ENCODE measurements at places on chromosomes 4 and X. TPM values are rescaled to one million over a fixed set of nuclear protein-coding genes. Genes with fewer than 3 reads are reported as not detected.

Gene TMEM128
- 22.7 TPM for total RNA-seq

Gene CLGN
- total RNA-seq: 2.5 TPM

Gene KLB
- total RNA-seq: not detected

Gene C1QTNF7
- total RNA-seq: not detected

Gene DIPK2B
- total RNA-seq: not detected

Gene PHKA1
- 7.5 TPM for total RNA-seq

Gene P2RY4
- total RNA-seq: not detected

Gene MUC7
- total RNA-seq: not detected

Gene AREG
- not detected for total RNA-seq

Gene YIPF6
- total RNA-seq: 34.6 TPM

Gene MID1
- 39.3 TPM for total RNA-seq

Gene RNF212
- total RNA-seq: 11.8 TPM

Gene PCDH10
- total RNA-seq: 4.0 TPM

Gene SCRG1
- total RNA-seq: not detected

- DNase-seq: no peak
These were observed 474.0 kb upstream of the TECRL start for GRCh38 chr4:64883087-64883807.

GRCh38 chr4:189613207-189613606 is 327.5 kb upstream of the FRG1 start:
- DNase-seq: no peak

- peak; percentile 88 for DNase-seq
These were observed 28.4 kb downstream of the TRMT44 start for GRCh38 chr4:8468746-8469535.

DNA sequence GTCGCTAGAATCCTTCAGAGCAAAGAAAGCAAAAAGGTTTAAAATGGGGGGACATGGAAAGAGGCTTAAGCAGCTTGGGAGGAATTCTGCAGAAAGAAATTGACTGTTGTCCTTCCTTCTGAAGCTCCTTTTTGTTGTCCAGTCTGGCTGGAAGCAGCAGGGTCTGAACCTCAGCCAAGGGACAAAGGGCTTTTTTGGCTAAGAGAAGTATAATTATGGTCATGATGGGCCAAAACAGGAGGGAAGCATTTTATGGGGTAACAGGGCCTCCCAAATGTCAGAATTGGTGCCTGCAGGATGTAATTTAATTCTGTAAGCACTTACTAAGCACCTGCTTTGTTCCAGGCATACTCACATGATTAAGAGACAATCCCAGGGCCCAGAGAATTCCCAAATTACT is 74.2 kb upstream of the CPEB2 start:
- DNase-seq: no peak

DNA sequence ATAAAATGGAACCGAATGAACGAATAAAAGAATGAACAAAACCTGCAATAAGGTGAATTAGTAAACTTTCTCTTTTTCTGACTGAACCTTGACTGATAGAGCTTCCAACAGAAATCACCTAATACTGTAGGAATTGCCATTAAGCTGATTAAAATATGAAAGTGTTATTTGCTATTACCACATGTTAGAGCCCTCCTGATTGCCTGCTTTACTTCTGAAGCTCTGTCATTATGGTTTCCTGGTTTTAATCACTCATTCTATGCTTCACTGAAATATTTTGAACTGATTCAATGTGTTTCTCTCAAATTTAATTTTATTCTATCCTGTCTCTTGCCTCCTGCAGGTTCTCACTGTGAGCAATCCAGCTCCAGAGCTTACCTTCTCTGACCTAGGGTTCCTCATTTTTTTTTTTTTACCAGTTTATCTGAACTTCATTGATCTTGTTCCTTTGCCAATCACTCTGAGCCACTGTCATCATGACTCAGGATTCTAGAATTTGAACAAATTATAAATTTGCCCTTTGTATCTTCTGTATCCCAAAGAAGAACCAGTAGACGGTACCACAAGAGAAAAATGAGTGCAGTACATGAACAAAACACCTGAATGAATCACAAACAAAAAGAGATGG is 48.1 kb upstream of the UGT2B15 start:
- DNase-seq: no peak

DNA sequence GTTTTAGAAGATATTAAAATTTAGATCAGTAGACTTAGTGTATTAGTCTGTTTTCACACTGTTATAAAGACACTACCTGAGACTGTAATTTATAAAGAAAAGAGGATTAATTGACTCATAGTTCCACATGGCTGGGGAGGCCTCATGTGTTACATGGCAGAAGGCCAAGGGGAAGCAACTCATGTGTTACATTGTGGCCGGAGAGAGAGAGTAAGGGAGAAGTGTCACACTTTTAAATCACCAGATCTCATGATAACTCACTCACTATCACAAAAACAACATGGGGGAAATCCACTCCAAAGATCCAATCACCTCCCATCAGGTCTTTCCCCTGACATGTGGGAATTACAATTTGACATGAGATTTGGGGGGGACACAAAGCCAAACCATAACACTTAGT is 1159.7 kb upstream of the PCDH7 start:
- no peak for DNase-seq

DNA sequence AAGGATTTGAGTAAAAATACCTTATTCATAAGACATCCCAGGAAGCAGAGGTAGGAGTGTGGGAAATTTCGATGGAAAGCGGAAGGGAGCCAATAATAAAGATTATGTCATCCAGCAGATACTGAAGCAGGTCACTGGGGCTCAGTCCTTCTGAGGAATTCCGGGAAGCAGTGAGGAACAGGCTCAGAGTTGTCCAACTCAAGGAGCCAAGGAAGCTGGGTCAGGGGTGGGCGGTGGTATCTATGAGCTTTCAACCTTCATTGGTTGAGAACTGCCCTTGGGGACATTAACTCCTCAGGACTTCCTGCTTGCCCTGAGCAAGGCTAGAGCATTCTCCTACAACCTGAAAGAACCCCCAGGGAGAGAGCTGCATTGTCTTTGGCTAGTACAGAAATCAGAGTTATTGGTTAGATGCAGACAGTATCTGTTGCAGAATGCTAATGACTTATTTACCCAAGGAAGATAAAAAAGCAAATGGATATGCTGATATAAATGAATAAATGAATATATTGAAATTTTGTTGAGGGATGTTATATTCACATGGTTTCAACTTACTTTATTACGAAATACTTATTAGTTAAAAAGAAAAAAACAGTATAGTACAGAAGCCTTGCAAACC is 68.2 kb downstream of the DMP1 start:
- no peak for DNase-seq

DNA sequence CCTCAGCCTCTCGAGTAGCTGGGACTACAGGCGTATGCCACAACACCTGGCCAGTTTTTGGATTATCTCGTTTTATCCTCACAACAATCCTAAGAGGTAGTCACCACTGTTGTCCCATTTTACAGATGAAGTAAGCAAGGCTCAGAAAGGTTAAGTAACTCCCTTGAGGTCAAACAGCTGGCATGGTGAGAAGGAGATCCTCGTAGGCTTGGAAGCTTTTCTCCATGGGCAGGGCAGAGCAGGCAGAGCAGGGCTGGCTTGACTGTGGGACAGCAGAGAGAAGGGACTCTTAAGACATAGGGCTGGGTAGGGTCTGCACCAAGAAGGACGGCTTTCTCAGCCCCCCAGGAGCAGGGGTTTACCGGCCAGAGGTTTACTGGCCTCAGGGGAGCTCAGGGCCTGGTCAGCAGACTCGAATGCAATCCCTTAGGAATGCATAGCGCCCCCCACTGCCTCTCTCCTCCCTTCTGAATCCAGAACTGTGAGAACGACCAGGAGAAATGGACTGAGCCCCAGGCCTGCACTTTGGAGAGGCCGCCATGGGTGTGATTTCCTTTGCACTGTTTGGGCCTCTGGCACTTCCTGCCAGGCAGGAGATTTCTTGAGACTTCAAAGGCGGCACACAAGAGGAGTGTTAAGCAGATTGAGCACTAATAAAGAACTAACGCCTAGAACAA is 14.0 kb upstream of the CDKN2AIP start:
- peak; percentile 66 for DNase-seq

DNA sequence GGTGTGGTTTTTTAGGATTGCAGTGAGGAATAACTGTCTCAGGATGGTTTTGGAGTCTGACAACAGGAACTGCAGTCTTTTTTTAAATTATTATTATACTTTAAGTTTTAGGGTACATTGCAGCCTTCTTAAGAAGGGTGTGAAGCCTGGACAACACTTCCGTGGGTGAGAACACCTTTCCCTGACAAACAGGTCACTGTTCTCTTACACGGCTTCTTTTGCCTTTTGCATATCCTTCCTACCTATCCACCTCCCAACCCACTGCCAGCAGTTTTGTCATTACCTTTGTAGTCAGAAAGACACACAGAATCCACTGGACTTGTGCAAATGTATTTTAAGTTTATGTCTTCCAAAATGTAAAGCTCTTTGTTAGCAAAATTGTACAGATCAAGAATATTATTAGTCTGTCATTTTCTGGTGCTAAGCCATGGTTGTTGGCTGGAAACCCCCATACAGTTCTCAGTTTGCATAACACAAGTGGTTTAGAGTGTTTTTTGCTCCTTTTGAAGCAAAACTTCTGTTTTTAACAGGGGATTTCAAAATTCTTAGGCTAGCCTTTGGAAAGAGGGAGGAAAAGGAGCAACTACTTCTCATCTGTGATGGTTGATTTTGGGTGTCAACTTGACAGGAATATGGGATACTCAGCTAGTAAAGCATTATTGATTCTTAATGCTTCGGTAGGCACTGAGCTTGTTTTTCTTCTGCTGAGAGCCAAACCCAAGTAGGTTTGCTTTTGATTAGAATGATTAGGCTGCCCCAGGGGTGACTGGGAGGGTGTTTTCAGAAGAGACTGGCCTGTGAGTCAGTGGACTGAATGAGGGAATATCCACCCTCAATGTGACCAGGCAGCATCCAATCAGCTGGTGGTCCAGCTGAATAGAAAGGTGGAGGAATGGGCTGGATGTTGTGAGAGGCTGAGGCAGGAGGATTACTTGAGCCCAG is 29.4 kb upstream of the KLHL2 start:
- peak; percentile 4 for DNase-seq

GRCh38 chrX:118615141-118615540 is 112.3 kb upstream of the IL13RA1 start:
- no peak for DNase-seq

GRCh38 chr4:11904846-11905739 is 476.4 kb upstream of the HS3ST1 start:
- DNase-seq: no peak

GRCh38 chr4:40559585-40560465 is 69.8 kb downstream of the RBM47 start:
- DNase-seq: no peak

- no peak for DNase-seq
These were observed 36.0 kb upstream of the CRMP1 start for GRCh38 chr4:5928844-5929420.

DNA sequence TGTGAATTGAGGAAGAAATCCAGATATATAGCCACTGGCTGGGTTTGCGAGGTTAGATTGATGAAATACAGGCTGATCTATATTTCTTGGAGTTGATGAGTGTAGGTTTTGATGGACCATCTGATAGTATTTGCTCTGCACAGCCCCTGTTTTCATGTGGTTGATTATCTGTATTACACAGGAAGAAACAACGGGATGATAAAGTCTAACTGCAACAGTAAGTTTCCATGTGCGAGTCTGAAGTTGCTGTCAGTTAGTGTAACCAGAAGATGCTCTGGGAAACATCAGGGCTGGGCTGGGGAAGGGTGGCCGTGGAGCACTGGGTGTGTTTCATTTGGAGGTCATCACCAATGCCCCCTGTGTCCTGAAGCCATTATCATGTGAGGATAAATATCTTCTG is 148.4 kb upstream of the SFRP2 start:
- no peak for DNase-seq

DNA sequence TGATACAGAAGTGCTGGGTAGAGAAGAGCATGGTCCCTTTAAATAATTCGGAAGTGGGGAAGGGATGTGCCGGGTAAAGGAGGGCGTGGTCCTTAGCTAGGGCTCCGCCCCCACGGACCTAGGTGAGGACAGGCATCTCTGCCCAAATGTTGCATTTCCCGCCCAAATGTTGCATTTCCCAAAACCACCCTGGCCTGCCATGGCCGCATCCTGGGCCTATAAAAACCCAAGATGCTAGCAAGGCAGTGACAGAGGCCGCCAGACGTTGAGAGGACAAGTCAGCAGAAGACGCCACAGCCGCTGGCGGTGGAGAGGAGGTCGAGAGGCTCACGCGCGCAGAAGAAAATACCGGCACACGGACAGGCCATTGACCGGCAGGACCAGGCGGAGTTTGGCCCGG is 46.1 kb downstream of the ZFP42 start:
- DNase-seq: no peak

DNA sequence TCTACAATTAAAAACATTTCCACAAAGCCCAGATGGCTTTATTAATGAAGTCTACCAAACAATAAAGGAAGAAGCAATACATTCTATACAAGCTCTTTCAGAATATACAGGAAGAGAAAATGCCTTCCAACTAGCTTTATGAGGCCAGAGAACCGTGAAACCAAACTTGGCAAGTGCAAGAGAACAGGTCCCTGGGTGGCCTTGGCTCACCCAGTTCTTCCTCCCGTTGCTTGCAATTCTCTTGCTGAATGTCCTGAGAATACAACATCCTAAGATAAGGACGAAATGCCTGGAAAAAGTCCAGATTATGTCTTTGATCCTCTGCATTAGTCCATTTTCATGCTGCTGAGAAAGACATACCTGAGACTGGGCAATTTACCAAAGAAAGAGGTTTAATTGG is 204.9 kb downstream of the MAD2L1 start:
- DNase-seq: no peak

DNA sequence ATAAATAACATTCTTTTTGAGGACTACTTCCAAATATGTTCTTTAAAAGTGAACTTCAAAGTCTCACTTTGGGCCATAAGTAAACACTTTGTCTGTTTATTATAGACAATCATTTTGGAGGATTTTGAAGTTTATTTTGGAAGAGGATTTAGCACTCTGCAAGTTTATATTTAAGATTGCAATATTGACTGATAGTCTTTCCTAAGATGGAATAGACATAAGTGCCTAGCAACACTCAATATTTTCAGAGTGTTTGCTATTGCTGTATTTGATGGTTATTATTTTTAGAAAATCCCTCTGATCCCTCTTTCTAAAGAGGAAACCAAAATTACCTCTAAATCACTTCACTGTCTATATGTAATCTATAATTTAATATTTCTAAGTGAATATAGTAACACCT is 42.8 kb upstream of the MAD2L1 start:
- DNase-seq: no peak

DNA sequence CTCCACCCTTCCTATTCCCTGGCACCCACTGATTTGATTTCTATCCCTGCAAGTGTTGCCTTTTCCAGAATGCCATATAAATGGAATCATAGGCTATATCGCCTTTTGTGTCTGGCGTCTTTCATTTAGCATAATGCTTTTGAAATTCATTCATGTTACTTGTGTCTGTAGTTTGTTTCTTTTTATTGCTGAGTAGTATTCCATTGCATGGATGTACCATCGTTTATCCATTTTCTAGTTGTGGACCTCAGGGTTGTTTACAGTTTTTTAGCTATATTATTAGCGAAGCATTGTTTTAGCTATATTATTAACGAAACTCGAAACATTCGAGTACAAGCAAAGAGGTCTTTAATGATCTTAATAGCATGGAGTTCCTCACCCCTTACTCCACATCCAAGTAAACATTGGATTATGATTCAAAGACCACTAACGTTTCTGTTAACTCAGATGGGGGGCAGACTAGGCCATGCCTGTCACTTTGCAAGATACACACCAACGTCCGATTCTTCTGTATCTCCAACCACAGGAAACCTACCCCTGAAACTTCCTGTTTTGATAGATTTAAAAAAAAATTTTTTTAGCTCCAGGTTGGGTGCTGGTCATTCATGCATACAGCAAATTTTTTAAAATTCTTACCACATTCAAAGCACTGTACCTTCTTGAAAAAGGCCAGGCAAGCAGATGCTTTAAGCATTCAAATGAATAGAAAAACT is 1.1 kb downstream of the DCK start:
- DNase-seq: no peak

GRCh38 chr4:82588771-82589270 is 27.0 kb upstream of the TMEM150C start:
- no peak for DNase-seq
